T47D (cell line): ENCODE measurements at places on chromosomes 13 and 19.

- DNase-seq = no peak
These were observed 22.7 kb downstream of the ADPRHL1 start for GRCh38 chr13:113430378-113431110.

- peak; percentile 85 for DNase-seq
These were observed at the start of gene ELAVL1 for GRCh38 chr19:8005534-8006256. TSS of gene ELAVL1 (minus strand) at chr19:8005641. CDS start at chr19:7991815, 13,826 bp downstream.

DNA sequence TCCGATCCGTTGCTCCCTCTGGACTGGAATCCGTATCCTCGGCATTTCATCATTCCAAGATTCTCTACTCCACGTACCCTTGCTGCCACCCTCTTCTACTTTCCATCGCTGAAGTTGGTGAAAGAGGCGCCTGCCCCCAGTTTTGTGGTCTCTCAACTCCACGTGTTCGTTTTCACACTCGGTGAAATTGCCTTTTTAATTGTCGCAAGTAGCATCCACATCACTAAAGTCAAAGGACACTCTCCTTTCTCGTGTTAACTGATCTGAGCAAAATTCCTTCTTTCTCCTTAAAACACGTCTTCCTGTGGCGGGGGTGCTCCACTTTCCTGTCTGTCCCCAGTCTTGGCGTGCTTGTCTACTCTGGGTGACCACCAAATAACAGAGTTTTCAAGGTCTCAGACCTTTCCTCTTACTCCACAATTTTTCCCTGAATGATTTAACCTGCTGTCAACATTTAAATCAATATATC, 1.1 kb upstream of the TMTC4 start:
- no peak for DNase-seq

DNA sequence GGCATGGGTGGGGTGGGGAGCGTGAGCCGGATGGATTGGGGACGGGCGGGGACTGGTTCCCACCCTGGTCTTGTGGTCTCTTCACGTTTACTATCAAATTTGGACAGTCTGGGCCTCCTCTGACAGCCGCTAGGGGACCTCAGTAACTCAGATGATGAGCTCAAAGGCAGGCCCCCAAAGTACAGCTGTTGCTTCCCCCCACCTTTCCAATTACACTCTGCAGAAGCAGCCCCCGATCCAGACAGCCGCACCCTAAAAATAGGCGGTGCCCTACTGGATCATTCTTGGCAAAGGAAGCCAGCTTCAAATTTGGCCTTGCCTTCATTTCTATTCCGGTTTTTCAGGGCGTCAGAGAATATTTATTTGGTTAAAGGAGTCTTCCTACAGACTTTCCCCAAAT, 1.9 kb upstream of the FOXO1 start:
- DNase-seq = no peak

DNA sequence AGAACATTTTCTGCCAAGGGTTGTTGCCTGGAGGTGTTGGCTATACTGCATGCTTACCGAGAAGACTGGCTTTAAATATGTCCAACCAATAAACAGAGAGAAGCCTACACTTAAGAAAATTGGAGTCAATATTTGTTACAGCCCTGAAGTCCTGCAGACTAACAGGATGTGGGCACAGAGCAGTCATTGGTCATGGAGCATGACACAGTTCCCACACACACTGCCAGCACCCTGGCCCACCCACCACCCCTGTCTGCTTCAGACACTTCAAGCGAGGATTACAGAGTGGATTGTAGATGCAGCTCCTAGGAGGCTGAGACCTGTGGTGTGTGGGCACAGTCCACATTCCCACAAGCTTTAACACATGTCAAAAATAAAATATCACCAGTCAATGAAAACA, 21.0 kb upstream of the SERP2 start:
- no peak for DNase-seq

DNA sequence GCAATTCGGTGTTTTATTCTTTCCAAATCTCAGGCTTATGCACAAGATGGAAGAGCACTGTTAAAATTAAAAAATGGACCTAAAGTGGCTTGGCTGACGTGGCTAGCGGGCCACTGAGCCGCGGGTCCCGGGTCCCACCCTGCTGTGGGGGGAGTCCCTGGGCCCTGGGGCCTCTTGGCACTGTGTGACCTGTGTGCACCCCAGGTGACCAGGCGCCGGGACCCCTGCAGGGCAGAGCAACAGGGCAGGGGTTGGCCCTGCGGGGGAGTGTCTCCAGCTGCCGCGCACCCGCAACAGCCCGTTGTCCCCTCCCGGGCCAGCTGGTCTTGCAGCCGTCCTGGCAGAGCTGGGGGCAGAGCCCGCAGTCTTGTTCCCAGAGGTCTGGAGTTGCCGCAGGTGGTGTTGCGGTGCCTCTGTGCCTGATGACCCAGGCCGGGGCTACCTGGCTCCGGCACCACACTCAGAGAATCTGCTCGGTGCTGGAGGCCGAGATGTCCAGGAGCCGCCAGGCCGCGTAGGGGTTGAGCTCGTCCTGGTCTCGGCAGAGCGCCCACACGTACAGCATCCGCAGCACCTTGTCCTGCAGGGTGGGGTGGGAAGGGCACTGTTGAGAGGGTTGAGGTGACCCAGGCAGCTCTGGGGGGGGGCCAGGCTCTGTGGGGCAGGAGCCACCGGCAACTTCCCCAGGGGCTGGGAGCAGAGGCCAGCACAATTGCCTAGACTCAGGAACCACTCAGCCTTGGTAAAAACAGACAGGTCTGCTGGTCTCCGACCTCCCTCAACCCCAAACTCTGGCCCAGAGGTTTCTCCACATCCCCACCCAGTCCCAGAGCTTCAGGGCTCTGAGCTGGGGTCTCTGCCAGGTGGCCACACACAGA, 1.0 kb upstream of the CTXN1 start:
- DNase-seq = no peak

DNA sequence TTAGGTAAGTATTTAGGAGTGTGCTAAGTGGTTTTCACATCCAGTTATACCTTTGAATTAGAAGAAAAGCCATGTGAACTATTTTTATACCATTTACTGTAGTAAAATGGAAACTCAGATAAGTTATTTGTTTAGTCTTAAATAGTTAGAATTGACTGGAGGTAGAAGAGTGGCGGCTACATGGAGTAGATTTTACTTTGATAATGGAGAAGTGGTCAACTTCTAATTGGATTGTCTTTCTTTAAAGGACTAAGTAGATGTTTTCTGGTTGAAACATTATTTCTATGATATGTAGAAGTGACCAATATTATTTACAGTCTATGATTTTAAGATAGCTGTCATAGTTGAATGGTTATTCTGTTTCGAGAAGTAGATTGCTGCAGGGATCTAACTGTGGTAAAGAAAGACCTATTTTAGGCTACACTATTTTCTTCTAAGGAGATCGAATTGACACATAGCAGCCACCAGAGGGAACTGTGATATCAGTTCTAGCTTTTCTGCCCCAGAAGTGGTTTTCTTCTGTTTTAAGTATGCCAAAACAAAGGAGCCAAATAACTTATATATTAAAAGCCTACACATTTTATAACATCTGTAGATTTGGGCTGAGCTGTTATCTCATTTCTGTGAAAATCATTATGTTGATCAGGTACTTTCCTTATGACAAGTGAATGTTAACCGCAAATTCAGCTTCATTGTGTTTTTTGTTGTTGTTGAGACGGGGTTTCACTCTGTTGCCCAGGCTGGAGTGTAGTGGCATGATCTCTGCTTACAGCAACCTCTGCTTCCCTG, 26.1 kb downstream of the ZMYM2 start:
- no peak for DNase-seq

- DNase-seq = peak; percentile 16
These were observed 42.2 kb downstream of the DLEU7 start for GRCh38 chr13:50801087-50801931.

GRCh38 chr13:44012910-44013757, 133.4 kb downstream of the LACC1 start:
- DNase-seq = no peak

DNA sequence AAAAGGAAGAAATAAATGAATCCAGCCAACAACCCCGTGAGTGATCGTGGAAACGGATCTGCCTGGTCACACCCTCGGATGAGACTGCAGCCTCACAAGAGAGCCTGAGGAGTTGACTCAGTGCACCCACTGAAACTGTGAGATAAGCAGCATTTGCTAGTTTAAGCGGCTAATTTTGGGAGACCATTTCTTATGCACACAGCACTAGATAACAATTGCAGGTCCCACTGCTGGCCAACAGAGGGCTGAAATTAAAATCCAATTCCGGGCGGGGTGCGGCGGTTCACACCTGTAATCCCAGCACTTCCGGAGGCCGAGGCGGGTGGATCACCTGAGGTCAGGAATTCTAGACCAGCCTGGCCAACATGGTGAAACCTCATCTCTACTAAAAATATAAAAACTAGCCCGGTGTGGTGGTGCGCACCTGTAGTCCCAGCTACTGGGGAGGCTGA, 3.6 kb downstream of the UQCR11 start:
- no peak for DNase-seq

- DNase-seq = no peak
These were observed 789.1 kb upstream of the SLITRK5 start for GRCh38 chr13:86882107-86882506.

DNA sequence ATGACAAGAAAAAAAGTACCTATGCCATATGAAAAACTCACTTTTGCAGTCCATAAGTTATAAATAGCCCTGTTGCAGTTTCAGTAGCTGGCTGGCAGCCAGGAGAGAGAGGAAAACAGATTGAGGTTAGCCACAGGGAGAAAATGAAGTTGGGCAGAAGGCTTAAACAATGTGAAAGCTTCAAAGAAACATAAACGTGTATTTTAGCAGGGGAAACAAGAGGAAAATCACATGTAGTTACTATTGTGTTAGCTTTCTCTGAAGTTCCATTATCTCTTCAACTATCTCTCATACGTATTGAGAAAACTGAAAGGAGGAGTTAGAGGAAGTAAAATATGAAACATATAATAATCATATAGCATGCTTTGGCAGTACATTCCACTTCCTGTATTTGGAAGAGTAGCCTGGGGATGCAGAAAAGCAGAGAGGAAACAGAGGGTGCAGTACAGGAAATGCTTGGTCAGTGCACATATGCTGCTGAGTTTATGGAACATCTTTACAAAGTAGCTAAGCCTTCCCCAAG, 1551.1 kb downstream of the EFNB2 start:
- peak; percentile 16 for DNase-seq

DNA sequence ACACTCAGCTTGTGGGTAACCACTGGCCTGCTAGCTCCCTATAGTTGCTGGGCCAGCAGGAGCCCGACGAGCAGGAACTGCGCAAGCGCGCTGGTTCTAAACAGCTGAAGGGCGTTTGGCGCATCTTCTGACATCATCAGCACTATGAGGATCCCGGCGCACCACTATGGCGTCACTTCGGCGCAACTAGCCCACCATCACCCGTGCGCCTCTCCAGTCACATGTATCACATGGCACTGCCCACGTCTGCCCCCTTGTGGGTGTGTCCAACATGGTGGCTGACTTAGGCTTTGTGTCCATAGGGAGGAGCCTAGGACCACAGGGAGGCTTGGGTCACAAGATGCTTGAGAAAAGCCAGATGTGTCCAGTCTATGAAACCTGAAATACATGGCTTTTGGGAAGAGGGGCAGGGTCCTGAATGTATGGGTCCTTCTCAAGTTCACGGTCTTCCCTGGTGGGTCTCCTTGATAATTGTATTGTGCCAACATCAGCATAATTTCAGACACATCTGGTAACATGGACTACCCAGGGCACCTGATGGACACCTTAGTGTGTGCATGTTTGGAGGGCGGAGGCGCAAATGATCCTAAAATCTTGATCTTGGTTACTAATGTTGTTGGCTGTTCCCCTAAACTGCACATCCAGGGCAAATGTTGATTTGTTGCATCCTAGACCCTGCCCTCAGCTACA, 18.0 kb downstream of the KLK4 start:
- no peak for DNase-seq

DNA sequence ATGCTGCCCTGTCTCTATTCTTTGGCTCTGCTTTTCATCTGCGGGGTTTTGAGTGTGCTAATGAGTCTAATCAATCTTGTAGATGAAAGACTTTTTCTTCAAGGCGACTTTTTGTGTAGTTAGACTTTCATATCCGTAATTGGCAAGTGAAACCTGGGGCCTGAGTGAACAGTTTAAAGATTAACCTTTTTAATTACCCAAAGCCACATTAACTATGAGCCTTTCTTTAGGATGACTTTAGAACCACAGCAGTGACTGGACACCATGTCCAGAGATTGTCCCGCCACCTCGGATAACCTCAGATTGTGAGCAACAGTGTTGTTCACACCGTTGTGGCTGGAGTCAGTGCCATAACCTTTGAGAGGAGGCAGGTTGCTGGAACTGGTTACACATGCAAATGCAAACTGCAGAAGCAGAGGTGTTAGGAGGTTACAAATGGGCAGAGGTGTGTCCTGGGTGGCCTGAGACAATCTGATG, 58.7 kb downstream of the SIAH3 start:
- no peak for DNase-seq

DNA sequence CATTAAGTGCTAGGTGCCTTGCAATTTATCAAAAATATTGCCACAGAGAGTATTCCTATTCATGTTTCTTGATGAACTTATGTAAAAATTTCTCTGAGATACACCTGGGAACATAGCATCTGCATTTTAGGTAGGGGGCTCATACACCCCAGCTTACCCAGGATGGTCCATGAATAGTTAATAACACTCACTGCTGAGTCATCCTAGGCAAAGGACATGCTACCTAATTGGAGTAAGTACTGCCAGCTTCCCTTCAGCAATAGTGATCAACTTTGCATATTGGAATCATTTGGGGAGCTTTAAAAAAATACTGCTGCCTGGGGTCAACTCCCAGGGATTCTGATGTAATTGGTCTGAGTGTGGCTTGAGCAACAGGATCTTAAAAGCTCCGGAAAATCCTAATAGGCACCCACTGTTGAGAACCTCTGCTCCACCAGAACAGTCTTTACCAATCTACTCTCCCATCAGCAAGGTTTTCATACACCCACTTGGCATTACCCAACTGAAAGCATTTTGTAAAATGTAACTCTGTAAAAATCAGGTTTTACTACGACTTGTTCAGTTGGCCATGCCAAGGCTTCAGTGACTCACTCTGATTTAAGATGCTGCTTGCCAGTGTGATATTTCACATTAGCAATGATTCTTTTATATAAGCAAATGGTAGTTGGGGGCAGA, 67.2 kb upstream of the FNDC3A start:
- no peak for DNase-seq

DNA sequence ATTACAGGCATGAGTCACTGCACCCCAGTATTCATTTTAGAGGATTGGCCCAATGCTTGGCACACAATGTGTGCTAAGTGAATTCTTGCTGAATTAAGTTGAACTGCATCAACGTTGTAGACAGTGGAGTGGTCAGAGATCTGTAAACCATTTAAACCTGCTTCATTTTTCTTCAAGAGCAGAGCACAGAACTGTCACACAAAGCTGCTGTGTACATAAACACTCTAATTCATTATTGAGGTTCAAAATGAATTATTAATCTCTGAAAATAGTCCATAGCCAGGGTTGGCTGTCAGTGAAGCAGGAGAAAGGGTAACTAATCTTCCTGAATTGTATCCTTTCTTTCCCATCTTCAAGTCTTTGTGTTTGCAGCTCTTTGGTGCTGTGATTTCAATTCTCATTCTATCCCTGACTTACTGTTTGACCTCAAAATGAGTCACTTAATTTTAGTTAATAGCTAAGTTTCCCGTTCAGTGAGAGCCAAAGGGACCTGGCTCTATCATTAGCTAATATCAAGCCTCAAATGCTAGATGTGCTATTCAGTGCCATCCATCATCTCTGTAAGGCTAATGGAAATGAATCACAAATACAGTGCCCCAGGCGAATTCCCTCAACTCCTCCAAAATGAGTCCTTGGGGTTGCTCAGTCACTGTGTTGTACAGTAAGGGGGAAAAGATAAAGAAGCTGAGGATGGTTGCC, 77.0 kb upstream of the TSC22D1 start:
- no peak for DNase-seq

- no peak for DNase-seq
These were observed 14.3 kb upstream of the HNRNPUL1 start for GRCh38 chr19:41249707-41250423.

- DNase-seq = no peak
These were observed 374.5 kb downstream of the KCNRG start for GRCh38 chr13:50389726-50390125.

GRCh38 chr19:33740811-33741396, 55.8 kb upstream of the KCTD15 start:
- peak; percentile 73 for DNase-seq
